Esophagus muscularis mucosa (tissue), 4 donors: ENCODE measurements at places on chromosomes 6 and 20. TPM values are rescaled to one million over a fixed set of nuclear protein-coding genes. Genes with fewer than 3 reads are reported as not detected.

Gene PLAGL1
- total RNA-seq: 14.8 TPM

Gene IPCEF1
- total RNA-seq: 0.63 TPM

Gene PXMP4
- total RNA-seq: 4.5 TPM

Gene SLC22A7
- not detected for total RNA-seq

Gene MLN
- not detected for total RNA-seq
